A549 treated with GW870086 at 1 μM for 4 hours (cell line): ENCODE measurements at places on chromosomes 4 and X. TPM values are rescaled to one million over a fixed set of nuclear protein-coding genes. Genes with fewer than 3 reads are reported as not detected.

ATP6AP2 gene
- 125 to 142 TPM (median 132 TPM) in 5 replicates for total RNA-seq

SORCS2 gene
- 2.5 to 5.0 TPM (median 4.7 TPM) in 5 replicates for total RNA-seq

TCEAL6 gene
- not detected in 5 replicates for total RNA-seq

BMX gene
- total RNA-seq: not detected in 5 replicates

FAM53A gene
- 0.87 to 1.5 TPM (median 1.1 TPM) in 5 replicates for total RNA-seq
